RWPE2 (cell line): ENCODE measurements at places on chromosomes 1 and 21.

DNA sequence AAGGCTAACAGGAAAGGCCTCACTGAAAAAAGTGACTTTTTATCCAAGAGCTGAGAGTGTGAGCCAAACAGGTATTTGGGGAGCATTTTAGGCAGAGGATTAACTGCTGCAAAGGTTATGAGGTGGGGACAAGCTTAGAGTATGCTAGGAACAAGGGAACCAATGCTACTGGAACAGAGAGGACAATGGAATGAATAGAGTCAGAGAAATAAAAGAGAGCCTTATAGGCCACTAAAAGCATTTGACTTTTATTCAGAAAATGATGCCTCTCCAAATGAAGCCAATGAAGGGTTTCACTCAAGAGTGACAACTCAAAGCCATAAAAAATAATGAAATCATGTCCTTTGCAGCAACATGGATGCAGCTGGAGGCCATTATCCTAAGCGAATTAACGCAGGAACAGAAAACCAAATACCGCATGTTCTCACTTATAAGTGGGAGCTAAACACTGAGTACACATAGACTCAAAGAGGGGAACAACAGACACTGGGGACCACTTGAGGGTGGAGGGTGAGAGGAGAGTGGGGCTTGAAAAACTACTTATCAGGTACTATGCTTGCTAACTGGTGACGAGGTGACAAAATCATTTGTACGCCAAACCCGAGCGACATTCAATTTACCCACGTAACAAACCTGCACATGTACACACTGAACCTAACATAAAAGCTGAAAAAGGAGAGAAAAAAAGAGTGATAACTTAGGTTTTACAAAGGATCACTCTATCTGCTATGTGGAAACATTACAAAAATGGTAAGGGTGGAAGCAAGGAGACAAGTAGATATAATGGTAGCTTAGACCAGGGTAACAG, 11.1 kb downstream of the PTP4A2 start:
- no peak overlapping the region for H3K27ac ChIP-seq
- peaks cover 41% of the 10 kb centered on the region for H3K36me3 ChIP-seq
- no peaks in the 10 kb centered on the region for H3K27me3 ChIP-seq

DNA sequence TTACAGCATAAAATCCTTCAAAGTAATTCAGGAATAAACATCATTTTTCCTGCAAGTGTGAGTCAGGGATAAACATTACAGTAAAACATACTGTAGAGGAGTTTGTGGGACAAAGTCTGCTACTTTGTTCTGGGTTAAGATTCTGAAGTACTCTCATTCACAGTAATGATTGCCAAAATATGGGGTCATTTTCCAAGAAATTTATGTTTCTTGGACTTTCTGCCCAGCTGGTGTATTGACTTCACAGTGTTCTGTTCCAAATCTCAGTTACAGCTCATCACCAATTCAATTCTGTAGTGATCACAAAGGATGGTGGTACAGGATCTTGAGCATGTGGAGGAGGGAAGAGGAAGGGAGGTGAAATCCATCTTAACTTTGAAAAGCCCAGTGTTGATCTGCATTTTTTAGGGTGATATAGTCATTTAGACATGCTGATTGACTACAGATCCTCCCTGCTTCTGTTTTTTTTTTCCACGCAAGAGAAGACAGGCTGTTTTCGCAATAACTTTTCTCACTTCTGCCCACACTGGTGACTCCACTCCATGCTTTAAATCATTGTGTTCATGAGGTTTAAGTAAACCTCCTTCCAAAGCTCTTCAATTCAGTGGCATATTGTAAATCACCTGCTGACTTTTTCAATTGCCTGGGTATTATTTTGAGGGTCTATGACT, 60.4 kb upstream of the C1orf53 start:
- DNase-seq: no peak
- no peaks in the 10 kb centered on the region for H3K36me3 ChIP-seq
- H3K27me3 ChIP-seq: no peaks in the 10 kb centered on the region
- no peak overlapping the region for H3K4me3 ChIP-seq
- H3K27ac ChIP-seq: no peak overlapping the region

- peaks cover 4% of the 10 kb centered on the region for H3K27me3 ChIP-seq
- no peaks in the 10 kb centered on the region for H3K36me3 ChIP-seq
These were observed 19.7 kb upstream of the ZBTB40 start for GRCh38 chr1:22431965-22432364.

GRCh38 chr1:232143315-232143886, 486.5 kb downstream of the SIPA1L2 start:
- no peak for DNase-seq
- no peak overlapping the region for H3K4me3 ChIP-seq
- H3K27me3 ChIP-seq: no peaks in the 10 kb centered on the region
- H3K36me3 ChIP-seq: no peaks in the 10 kb centered on the region

- H3K4me1 ChIP-seq: no peaks in the 10 kb centered on the region
- no peak overlapping the region for H3K27ac ChIP-seq
- DNase-seq: no peak
- H3K4me3 ChIP-seq: no peak overlapping the region
- H3K36me3 ChIP-seq: peaks cover 90% of the 10 kb centered on the region
- no peaks in the 10 kb centered on the region for H3K27me3 ChIP-seq
These were observed 10.7 kb upstream of the ELF3 start for GRCh38 chr1:201999625-202000238.

DNA sequence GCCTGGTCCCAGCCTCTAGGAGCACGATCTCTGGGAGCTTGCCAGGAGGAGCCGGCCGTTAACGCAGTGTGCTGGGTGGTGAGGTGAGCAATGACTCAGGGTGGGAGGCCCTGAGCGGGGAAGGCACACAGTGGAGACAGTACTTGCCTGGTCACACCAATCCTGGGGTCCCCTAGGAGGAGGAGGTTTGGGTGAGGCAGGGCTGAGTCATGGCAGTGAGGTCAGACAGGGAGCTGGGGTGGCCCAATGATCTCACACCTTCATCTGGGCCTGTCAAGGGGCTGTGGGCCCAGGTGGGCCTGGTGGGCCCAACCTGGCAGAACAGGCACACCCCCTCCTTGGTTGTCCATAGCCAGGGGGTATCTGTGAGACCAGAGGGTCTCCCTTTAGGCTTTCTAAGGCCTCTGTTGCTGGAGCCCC, 8.6 kb upstream of the EDN2 start:
- peaks cover 30% of the 10 kb centered on the region for H3K4me1 ChIP-seq
- H3K27me3 ChIP-seq: no peaks in the 10 kb centered on the region
- no peak overlapping the region for H3K4me3 ChIP-seq
- DNase-seq: peak; percentile 96

GRCh38 chr1:26155370-26156284, 3.3 kb upstream of the FAM110D start:
- H3K36me3 ChIP-seq: no peaks in the 10 kb centered on the region
- no peak overlapping the region for H3K4me3 ChIP-seq
- H3K4me1 ChIP-seq: peaks cover 5% of the 10 kb centered on the region
- H3K27ac ChIP-seq: no peak overlapping the region
